Ovary (tissue), 10 donors: ENCODE measurements at places on chromosomes 3 and 15. TPM values are rescaled to one million over a fixed set of nuclear protein-coding genes. Genes with fewer than 3 reads are reported as not detected.

DNA sequence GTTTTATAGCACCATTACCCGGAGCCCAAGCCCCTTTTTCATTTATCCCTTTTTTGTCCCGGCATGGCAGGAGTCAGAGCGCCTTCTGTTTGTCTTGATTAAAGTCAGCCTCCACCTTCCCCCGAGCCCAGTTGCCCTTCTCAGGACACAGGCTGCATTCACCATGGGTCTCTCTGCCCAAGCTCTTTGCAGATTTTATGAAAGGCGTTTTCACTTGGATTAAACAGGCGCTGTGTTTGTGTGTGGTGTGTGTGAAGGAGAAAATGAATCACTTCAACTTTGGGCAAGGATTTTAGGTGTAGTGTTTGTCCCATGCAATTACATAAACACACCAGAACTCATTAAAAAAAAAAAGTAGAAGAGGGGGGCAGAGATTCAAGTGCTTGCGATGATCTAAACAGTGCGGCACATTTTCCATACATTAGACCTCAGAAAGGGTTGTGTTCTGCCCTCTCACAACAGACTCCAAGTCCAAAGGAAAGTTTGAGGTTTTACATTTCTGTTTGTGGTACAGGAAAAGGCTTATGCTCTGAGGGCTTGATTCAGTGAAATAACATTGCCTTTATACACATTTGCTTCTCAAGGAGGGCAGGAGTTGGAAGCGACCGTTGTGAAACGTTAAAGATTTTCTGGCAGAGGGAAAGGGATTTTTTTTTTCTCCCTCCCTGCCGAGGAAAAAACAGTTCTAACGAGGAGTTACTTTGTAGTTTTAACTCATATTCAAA, 14.5 kb upstream of the IL16 start:
- H3K4me3 ChIP-seq: peak overlapping the region; percentile 45
- DNase-seq: no peak
- no peaks in the 10 kb centered on the region for H3K27me3 ChIP-seq
- H3K27ac ChIP-seq: no peak overlapping the region
- H3K4me1 ChIP-seq: peaks cover 5% of the 10 kb centered on the region
- H3K36me3 ChIP-seq: no peaks in the 10 kb centered on the region

GRCh38 chr3:40780291-40780924, 255.6 kb downstream of the ZNF621 start:
- peak; percentile 67 for DNase-seq
- no peaks in the 10 kb centered on the region for H3K36me3 ChIP-seq
- H3K4me1 ChIP-seq: peaks cover 7% of the 10 kb centered on the region
- H3K27me3 ChIP-seq: no peaks in the 10 kb centered on the region

GRCh38 chr3:135752851-135753250, 212.7 kb upstream of the PPP2R3A start:
- no peaks in the 10 kb centered on the region for H3K27me3 ChIP-seq
- H3K4me3 ChIP-seq: no peak overlapping the region
- no peak for DNase-seq
- no peaks in the 10 kb centered on the region for H3K4me1 ChIP-seq
- no peak overlapping the region for H3K27ac ChIP-seq
- H3K36me3 ChIP-seq: no peaks in the 10 kb centered on the region

GRCh38 chr3:65762235-65762580, 276.5 kb downstream of the MAGI1 start:
- H3K4me3 ChIP-seq: no peak overlapping the region
- DNase-seq: no peak
- no peak overlapping the region for H3K27ac ChIP-seq
- H3K27me3 ChIP-seq: no peaks in the 10 kb centered on the region

DNA sequence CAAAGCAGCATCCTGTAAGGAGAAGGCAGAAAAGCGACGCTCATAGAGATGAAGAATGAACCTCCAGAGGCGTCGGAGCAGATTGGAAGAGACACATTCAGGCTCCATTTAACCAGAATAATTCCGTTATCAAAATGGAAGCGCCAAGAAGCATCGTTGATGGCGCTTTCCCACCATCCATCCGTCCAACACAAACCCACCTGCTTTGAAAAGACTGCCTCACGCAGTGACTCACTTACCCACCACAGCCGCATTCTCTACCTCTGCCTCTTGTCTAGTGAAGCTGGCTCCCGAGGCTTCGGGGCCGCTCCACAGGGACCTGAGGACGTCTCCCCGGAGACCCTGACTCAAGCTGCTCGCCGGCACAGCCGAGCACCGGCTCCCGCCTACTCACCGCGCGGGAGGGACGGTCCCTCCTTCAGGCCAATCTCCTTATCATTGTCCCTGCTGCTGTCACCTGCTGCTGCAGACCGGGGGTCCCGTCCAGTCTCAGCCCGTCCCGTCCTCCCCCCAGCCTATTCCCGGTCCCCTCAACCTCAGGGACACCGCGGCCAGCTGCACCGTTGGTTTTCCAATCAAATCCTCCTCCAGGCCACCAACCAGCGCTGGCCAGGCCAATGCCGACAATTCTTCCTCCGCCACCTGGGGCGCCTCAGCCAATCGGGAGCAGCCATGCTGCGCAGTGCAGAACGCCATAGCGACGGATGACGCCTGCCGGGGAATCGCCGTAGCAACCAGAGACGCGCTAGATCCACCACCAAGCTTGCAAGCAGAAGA, at the start of gene NEK10:
TSS of gene NEK10 (minus strand) at position 553 of the 777 bp plus-strand sequence. CDS start 16,501 bp downstream, outside the sequence.
- H3K27me3 ChIP-seq: no peaks in the 10 kb centered on the region
- no peaks in the 10 kb centered on the region for H3K4me1 ChIP-seq
- peak within 1 kb of the TSS; percentile 62 for H3K4me3 ChIP-seq
- H3K27ac ChIP-seq: no peak within 1 kb of the TSS

DNA sequence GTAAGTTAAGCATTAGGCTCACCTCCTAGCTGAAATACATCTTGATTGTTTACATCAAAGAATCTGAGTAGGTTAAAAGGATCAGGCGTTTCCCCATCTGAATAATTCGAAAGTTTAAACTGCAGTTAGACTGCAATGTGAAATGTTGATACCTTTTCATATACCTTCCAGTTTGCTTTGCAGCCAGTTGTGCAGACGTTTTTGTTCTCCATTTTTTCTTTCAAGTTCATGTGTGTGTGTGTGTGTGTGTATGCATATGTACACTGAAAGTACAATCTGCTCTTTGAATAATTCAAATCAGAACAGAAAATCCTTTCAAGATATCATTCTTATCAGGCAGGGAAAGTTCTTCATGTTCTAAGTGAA, 2.9 kb downstream of the ITPR1 start:
- no peaks in the 10 kb centered on the region for H3K36me3 ChIP-seq
- no peak for DNase-seq
- no peak overlapping the region for H3K27ac ChIP-seq
- H3K27me3 ChIP-seq: no peaks in the 10 kb centered on the region

DNA sequence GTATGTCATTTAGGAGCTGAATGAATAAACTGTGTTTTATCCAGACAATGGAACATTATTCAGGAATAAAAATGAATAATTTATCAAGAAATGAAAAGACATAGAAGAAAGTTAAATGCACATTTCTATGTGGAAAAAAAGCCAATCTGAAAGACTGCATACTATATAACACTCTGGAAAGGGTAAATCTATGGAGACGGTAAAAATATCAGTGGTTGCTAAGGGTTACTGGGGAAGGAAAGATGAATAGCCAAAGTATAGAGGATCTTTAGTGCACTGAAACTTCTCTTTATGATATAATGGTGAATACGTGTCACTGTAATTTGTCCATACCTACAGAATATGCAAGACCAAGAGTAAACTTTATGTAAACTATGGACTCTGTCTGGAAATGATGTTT, 46.0 kb upstream of the PEX5L start:
- H3K27ac ChIP-seq: no peak overlapping the region
- H3K36me3 ChIP-seq: no peaks in the 10 kb centered on the region
- no peaks in the 10 kb centered on the region for H3K4me1 ChIP-seq
- H3K4me3 ChIP-seq: no peak overlapping the region
- H3K27me3 ChIP-seq: no peaks in the 10 kb centered on the region
- DNase-seq: no peak

DNA sequence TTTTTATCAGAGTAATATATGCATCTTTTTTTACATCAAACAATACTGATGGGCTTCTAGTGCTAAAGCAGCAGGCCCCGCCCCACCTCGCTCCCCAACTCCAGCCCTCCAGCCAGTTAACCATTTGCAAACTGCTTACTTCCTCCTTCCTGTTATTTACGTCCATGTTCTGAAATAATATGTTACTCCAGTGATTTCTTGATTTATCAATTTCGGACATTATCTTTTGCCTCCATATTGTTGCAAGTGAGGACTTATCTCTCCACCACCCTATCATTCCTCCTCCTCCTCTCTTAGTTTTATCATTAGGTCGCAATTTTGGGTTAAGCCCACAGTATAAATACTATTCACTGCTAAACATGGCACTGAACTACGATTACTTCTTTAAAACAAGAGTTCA, 39.5 kb downstream of the ZNF710 start:
- H3K27ac ChIP-seq: no peak overlapping the region
- no peaks in the 10 kb centered on the region for H3K27me3 ChIP-seq
- no peaks in the 10 kb centered on the region for H3K36me3 ChIP-seq
- DNase-seq: no peak
- peaks cover 6% of the 10 kb centered on the region for H3K4me1 ChIP-seq

DNA sequence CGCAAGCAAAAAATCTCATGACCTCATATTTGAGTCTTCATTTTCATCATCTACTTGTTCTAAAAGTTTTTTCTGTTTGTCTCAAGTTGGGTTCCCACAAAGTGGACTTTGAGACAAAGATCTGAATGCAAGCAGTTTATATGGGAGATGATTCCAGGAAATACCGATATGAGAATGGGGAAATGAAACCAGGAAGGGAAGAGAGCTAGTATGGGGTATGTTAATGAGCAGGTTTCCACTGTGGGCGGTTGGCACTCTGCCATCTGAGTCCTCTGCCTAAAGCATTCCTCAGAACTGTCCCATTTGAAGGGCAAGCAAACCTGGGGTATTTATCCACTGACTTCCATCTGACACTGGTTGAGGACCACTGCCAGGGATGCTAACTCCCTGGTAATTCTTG, 8.8 kb downstream of the ADPRH start:
- H3K27me3 ChIP-seq: no peaks in the 10 kb centered on the region
- H3K27ac ChIP-seq: no peak overlapping the region
- no peak for DNase-seq
- H3K36me3 ChIP-seq: no peaks in the 10 kb centered on the region
- no peak overlapping the region for H3K4me3 ChIP-seq
- no peaks in the 10 kb centered on the region for H3K4me1 ChIP-seq

GRCh38 chr3:10374311-10374710, 53.4 kb upstream of the SEC13 start:
- no peak for DNase-seq
- no peaks in the 10 kb centered on the region for H3K27me3 ChIP-seq
- no peaks in the 10 kb centered on the region for H3K4me1 ChIP-seq

- H3K4me3 ChIP-seq: no peak overlapping the region
- no peaks in the 10 kb centered on the region for H3K36me3 ChIP-seq
- H3K27ac ChIP-seq: no peak overlapping the region
- DNase-seq: no peak
- H3K27me3 ChIP-seq: no peaks in the 10 kb centered on the region
Measured at GRCh38 chr3:44954304-44954703, 21.7 kb downstream of the ZDHHC3 start.

GRCh38 chr3:145015253-145015652, 1043.6 kb downstream of the DIPK2A start:
- DNase-seq: no peak
- no peaks in the 10 kb centered on the region for H3K27me3 ChIP-seq
- H3K36me3 ChIP-seq: no peaks in the 10 kb centered on the region
- H3K27ac ChIP-seq: no peak overlapping the region
- H3K4me1 ChIP-seq: no peaks in the 10 kb centered on the region

ETV5 gene
- total RNA-seq: 4.7 TPM

CACNA1D gene
- total RNA-seq: 0.72 TPM

GOLGA6A gene
- total RNA-seq: not detected

ERICH6 gene
- total RNA-seq: 1.3 TPM
